Umbilical cord (tissue), 2 donors: ENCODE measurements at places on chromosomes 1 and 21.

- DNase-seq, result no peak
Measured at GRCh38 chr1:7380712-7381111, 390.4 kb upstream of the VAMP3 start.

DNA sequence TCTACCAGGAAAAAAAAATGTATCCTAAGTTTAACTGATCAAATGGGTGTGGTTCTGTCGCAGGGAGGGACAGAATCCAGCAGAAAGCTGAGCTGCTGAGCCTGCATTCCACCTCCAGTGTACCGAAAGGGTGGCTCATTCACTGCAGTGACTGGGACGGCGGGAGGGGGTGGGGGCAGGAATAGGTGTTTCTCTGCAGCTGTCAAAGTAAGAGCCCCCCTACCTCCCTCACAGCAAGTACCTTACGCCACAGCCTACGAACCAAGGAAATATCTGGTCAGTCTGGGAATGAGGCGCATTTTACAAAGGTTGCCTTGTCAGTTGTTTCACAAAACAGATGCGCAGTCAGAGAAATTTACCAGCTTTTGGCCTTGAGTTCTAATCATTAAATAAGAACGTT, 1.7 kb downstream of the S100B start:
- no peak for DNase-seq

DNA sequence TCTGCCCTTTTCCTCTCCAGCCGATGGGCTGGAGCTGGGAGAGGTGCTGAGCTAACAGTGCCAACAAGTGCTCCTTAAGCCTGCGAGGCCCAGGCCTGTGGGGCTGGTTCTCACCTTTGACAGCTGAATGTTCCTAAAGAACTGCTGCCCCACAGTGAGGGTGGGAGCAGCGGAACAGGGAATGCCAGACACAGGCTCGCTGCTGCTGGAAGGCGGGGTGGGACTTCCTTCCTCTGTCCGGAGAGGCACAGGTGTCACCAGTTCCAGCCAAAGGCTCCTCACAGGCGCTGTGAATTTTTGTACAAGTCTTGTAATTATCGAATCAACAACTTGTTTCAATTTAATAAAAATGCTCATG, 47.1 kb downstream of the COQ8A start:
- DNase-seq, result no peak

DNA sequence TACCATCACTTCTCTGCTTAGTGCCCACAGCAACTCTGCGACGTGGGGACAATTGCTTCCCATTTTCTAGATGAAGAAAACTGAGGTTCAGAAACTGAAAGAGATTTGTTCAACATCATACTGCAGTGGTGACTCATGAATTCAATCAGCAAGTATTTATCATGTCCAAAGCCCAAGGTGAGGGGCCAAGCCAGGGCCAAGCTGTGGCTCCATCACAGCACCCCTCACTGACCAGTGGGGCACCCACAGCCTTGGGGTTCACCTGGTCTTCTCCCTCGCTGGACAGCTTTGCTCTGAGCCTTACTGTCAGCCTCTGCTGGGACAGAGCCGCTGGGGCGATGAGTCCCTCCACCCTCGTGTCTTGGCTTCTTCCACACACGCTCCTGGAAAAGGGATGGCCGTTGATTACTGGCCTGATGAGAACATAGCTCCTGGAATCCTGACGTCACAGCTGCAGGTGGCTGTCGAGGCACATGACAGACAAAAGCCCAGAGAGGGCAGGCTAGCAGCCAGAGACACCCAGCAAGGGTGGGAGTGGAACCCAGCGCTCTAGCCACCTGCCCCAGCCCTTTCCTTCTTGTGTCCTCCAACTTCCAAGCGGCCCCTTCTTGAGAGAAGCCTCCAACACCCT, 6.2 kb downstream of the EDN2 start:
- DNase-seq, result no peak
